ENCODE measurements at places on chromosomes 5 and 9.

- DNase-seq: no peak
Measured at GRCh38 chr9:115144706-115145105, 26.7 kb upstream of the TNC start.

DNA sequence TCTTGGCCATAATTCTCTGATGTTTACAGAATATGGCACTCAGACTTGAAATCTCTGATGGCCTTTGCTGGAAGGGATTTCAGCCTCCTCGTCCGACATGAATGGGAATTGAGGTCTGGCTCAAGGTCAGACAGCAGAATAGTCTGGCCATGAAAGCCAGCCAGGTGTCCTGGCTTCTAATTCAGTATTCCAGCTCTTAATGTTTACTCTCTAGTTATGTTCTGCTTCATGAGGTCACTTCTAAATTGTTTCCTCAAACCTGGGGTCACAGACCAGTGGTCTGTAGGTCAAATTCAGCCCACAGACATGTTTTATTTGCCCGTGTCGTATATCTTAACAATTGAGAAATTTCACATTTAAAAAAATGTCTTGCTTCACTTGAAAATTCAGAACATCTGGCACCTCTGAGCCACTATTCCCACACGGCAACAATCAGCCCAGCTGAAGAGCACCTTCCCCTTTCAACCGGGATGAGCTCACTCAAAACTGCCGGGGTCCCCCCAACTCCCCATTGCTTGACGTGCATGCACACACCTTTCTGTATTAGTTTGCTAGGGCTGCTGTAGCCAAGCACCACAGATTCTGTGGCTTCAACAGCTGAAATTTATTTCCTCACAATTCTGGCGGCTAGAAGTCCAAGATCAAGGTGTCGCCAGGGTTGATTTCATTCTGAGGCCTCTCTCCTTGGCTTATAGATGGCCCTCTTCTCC is 243.5 kb downstream of the ENC1 start:
- DNase-seq: no peak

- DNase-seq: no peak
Measured at GRCh38 chr9:93052791-93053540, 5.5 kb upstream of the SUSD3 start.

DNA sequence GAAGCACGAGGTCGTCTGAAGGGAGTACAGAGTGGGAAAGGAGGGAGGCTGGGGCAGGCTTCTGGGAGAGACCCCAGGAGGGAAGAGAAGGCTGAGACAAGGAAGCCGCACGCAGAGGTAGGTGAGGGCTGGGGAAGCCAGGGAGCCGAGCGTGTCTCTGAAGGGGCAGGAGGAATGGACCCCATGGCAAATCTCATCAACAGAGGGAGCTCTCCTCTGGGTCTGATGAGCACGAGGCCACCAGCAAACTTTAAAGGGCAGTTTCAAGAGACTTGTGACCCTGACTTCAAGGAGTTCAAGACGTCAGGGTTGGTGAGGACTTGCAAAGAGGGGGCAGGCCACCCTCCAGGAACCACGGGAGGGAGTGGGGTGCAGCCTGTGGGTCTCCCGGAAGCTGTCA is 326.2 kb upstream of the IRX2 start:
- no peak for DNase-seq

DNA sequence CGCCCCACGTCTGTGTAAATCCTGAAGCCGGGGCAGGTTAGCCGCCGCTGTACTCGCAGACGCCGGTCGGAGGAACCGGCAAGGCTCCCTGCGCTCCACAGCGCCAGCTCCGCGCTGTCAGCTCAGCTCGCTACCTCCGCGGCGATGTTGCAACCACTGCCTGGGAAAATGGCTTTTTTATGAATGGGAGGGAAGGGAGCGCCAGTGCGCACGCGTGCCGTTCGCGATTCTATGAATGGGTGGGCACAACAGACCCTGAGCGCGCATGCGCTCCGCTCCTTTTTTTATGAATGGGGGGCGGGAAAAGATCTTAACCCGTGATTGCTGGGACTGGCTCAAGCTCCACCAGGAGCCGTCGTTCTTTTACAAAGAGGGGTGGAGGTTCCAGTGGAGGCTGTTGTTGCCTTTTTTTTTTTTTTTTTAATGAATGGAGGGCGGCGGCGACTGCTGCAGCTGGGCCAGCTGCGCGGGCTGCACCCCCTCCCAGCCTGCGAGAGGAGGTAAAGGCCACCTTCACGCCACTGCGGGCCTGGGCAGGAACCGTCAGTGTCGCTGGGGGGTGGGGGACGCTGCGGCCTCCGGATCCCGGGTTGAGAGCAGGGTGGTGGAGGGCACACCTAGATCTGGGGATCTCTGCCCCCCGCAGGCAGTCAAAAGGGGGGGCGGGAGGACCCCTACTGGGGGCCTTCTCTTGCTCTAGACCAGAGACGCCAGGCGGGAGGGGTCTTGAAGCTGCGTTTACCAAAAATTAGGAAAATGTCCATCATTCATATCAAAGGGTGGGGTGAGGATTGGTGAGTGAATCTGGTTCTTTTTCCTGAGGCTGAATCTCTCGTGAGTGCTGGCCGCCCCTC is at the start of gene SPRY4:
Gene SPRY4, minus strand, starts transcription at position 151 of the 854 bp plus-strand sequence. CDS start 9,913 bp downstream, outside the sequence.
- DNase-seq: peak; percentile 94

DNA sequence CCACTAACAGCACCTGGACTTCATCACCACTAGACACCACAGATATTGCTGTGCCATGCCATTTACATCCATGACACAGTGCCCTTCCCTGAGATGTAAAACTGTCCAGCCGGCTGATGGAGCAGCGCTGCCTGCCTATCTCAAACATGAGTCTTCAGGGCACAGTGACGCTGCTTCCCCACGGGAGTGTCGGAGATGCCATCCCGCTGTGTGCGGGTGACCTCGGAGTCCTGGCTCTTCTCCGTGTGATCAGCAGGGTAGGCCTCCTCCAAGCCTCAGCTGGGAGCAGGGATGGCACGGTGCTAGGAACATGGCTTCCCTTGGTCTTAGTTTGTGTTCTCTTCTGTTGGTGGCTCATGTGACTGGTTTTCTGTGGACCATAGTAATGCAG is 130.3 kb upstream of the FAM120A start:
- no peak for DNase-seq

DNA sequence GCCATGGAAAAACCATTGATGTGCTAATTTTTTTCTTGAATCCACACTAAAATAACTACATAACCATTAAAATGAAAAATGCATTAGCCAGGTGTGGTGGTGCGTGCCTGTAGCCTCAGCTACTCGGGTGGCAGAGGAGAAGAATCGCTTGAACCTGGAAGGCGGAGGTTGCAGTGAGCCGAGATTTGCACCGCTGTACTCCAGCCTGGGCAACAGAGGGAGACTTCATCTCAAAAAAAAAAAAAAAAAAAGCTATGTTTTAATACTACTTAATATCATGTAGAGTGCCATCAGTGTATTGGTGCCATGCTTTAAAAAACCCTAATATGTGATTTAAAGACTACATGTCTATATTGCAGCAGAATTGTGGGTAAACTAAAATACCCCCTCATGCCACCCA is 58.9 kb downstream of the NDFIP1 start:
- DNase-seq: no peak

DNA sequence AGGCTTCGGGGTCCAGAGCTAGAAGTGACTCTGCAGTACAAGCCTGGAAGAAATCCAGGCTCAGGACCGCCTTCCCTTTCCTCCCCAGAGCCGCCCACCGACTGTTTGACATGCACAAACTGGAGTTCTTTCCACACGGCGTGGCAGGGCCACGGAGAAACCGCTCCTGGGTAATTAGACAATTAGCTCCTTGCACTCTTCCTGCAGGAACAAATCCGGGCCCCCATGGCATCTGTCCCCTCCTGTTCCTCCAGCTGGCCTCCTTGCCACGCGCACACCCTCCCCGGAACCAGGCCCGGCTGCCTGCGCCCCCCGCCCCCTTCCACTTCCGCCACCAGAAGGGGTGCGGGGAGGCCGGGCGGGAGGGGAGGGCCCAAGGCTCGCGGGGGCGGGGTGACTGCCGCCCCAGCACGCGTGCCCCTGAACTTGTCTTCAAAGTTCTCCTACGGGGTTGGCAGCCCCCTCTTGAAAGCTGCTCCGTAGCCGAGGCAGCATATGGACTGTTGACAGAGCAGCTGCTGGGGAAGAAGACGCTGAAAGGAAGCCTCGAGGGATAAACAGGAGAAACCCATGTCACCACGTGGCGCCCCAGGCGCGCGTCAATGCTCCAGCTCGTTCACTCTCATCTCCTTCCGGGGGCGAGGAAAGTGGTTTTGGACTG is 74.3 kb downstream of the SEC61B start:
- no peak for DNase-seq

DNA sequence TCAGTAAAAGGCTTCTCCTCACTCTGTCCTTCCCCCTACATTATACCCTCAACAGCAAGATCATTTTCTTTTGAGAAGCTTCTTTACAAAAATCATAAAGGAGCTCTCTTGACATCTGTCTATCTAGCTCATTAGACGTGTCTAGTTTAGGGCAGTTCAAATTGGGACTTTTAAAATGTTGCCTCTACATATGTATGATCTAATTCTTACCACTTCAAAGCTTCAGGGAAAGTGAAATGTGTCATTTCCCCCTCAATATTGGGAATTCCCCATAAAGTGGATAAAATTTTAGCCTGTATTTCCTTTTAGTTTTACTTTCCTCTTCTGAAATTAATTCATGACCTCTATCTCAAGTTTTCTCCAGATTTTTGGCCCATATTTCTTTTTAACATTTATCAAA is 323.7 kb downstream of the ARRDC3 start:
- DNase-seq: no peak

- DNase-seq: no peak
Measured at GRCh38 chr9:35599763-35600604, 5.1 kb upstream of the TESK1 start.

DNA sequence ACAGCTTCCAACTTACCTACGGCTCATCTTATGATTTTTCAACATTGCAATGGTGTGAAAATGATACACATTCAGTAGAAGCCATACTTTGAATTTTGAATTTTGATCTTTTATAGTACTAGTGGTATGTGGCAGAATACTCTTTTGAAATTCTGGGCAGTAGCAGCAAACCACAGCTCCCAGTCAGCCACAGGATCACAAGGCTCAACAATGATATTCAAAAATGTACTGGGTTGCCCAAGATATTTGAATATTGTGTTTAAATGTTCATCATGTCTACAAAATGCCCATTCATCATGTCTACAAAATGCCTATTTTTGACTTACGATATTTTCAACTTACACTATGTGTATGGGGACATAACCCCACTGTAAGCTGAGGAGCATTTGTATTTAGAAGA is 81.3 kb upstream of the PRR16 start:
- DNase-seq: no peak

DNA sequence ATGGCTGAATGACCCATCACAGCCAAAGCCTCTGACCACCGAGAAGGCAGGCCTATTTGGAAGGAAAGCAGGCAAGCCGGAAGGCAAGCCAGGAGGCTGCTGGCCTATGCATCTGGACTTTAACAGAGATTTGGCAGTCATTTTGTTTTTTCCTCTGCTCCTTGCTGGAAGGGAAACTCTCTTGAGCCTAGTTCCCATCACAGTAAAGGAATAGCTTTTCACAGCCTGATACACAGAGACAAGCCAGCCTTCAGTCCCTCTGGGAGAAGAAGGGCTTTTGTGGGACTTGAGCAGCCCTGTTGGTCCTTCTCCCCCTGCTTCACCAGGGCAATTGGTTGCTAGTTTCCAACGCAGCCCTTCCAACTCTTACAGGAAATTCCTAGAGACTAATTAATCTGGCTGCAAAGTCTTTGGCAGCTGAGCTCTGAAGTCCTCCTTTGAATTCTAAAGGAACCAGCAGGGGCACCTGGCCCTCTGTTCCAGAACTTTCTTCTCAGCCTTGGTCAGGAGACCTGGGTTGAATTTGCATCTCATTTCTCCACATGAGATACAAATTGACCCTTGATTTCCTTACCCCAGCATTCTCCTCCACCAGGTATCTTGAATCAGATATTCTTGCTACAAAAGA is 157.3 kb upstream of the EPB41L4A start:
- DNase-seq: no peak

DNA sequence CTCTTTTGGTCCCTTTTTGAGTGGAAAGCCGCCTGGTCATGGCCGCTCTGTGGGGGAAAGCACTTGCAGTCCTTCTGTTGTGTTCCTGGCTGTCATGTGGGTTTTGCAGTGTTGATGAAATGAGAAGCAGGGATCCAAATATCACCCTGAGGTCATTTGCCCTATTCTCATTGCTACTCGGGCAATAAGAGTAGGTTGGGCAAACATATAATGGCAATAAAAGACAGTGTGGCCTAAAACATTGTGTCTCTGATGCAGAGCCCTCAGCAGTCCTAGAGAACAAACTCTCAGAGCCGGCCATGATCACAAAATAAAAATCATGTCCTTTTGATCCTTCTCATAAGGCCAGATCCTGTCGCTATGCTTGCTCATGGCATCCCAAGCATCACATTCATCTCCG is 361.1 kb upstream of the KLF4 start:
- DNase-seq: no peak

DNA sequence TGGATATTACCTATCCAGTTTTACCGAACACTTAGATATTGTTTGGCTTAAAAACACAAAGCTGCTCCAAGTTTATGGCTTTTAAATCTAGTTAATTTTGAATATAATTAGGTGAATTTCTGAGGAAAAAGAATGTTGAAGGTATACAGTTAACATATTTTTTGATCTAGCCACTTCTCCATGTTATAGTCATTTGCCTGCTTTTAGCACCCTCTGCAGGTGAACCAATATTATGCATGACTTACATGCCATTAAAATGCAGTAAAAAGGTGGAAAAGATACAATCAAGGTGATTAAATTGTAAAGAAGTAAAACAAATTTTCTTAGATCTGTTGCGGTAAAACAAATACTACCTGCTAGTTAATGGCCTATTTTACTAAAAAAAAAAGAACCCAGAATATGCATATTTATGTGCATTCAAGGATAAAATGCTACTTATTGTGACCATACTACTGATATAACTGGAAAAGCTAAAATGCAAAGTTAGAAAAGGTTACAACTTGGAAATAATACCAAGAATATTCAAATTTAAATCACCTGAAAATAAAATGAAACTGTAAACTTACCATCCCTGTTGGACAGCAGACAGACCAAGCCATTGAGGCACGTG is 132.1 kb downstream of the AP3B1 start:
- no peak for DNase-seq

DNA sequence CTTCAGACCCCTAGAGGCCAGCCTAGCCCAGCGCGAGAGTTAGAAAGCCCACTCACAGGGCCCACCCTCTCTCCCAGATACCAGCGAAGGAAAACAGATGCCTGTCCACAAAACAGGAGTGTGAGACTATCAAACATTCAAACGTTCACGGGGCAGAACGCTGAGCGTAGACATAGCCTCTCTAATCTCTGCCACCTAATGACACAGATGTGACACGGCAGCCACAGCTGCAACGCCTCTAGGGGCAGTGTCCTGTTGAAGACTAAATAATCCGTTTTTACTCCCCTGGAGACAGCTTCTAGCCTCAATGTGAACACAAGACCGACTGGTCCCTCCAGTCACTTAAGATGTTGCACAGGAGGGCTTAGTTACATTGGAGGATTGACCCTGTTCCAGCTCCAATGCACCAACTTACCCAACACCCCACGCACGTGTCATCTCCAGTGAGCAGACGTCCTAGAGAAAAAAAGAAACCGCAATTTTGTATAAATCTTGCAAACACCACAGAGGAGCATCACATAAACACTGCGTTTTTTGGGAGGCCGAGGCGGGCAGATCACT is 14.3 kb downstream of the DIPK1B start:
- DNase-seq: no peak

Measured in keratinocyte (primary cell).